Effector memory CD4-positive, alpha-beta T cell (primary cell): ENCODE measurements at places on chromosomes 11 and 22.

DNA sequence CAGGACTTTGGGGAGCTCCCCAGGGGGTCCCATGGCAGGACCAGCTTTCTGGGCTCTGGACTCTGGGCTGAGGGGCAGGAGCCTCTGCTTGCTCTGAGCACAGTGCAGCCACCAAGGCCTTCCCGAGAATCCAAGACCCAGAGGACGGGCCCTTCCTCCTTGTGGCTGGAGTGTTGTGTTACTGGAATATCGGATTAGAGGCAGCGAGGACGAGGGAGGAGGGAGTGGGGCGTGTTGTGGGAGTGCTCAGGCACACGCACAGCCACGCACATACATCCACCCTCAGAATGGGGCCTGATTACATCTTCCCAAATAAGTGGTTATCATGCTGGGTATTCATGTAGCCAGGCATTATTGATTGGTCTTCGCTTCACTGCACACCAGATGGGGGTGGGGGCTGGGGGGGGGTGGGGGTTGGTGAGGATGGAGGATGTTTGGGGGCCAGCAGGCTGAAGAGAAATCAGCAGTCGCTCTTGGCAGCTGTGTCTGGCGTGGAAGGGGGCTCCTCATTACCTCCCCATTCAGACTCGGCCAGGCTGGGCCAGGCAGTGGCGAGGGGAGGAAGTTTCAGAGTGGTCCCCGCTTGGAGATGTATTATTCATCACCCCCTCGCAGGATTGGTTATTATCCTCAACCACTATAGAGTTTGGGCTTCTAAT lies 120.9 kb downstream of the ST3GAL4 start:
- no peak for DNase-seq

- peak; percentile 94 for DNase-seq
Observed at GRCh38 chr22:40856513-40857308, at the start of the genes ST13 and XPNPEP3. Gene ST13 (minus strand): TSS chr22:40856639. CDS start chr22:40856540, 99 bp downstream. Gene XPNPEP3 (plus strand): TSS chr22:40857148. CDS start chr22:40857182, 34 bp downstream.

DNA sequence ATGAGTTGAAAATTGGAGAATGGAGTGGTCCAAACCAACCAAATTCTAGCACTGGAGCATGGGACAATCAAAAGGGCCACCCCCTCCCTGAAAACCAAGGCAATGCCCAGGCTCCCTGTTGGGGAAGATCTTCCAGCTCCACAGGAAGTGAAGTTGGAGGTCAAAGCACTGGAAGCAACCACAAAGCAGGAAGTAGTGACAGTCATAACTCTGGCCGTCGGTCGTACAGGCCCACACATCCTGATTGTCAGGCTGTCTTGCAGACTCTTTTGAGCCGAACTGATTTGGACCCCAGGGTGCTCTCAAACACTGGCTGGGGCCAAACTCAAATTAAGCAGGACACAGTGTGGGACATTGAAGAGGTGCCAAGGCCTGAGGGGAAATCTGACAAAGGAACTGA lies 80.5 kb upstream of the ADSL start:
- DNase-seq, result no peak

DNA sequence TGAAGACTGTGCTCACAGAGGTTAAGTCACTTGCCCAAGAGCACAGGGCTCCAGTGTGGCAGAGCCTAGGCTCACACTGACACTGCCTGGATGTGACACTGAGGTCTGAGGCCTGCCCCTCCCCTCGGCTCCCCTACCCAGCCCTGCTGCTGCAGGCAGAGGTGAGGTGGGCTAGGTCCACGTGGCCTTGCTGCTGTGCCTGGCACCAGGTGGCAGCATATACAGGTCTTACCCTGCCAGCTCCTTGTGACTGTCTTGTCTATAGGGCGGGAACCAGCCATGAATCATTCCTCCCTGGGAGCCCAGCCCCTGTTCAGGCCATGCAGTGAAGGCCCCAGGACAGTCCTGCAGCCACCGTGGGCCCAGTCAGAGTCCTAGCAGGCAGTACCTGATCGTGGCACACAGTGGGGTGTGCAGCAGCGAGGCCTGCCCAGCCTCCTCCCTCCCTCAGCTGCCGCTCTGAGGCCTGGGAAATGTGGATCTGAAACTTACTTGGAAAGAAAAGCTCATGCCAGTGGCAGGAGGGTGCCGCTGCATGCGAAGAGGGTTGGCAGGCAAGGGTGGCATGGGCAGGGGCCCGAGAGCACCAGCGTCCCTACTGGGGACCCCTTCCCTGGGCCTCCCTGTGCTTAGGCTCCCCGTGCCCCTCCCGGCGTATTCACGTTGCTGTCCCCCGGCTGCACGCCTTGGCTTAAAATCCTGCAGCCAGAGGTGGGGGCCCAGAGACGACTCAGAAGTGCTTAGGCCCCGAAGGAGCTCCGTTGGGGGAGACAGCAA lies 1.2 kb upstream of the CERK start:
- peak; percentile 74 for DNase-seq

- DNase-seq, result no peak
Observed at GRCh38 chr11:119362741-119363080, 16.2 kb upstream of the MFRP start.

- DNase-seq, result no peak
Observed at GRCh38 chr22:42721045-42721434, 370 bp upstream of the A4GALT start.

DNA sequence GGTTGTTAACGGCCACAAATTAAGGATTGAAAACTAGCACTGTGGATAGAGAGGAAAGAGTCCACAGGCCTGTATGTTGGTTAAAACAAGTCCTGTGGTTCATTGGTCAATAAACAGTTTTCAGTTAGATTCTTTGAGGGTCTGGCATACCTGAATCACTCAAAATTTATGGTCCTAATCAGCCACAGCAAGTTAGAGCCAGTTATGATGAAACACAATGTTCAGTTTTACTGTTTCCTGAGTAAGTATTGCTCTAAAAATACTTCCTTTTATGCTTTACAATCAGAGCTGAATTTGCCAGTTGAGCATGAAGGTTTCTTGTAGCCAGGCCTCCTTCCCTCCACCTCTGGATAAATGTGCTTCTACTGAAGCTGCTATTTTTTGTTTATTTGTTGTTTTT lies 12.9 kb upstream of the CAT start:
- DNase-seq, result no peak

DNA sequence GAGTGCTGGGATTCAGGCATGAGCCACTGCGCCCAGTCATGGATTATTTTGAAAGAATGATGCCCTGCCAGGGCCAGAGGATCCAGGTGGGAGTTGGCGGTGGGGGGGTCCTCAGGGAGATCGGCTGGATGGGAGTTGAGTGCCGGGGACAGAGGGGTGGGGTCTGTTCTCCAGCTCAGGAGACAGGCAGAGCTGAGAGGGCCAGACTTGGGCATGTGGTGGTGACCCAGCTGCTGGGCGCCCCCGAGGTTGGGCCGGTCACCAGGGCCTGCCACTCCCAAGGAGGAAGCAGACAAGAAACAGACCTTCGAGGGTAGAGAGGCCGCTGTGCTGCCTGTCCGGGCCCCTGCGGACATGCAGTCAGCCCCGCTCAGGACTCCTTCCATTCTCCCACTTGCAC lies 11.8 kb upstream of the PRODH start:
- no peak for DNase-seq

DNA sequence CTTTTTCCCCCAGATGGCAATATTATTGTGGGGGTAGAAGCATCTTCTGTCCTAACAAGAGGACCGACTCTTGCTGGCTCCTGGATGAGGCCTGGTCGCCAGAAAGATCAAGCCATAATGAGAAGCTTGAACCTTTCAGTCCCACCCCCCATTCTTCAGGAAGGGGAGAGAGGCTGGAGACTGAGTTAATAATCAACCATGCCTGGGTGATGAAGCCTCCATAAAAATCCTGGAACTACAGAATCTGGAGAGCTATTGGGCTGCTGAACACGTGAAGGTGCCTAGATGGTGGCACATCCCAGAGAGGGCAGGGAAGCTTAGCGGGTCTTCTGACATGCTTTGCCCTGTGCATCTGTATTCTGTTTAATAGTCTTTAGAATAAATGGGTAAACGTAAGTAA lies 16.3 kb downstream of the AP5B1 start:
- DNase-seq, result no peak

- peak; percentile 96 for DNase-seq
Observed at GRCh38 chr11:118928101-118928869, 2.6 kb upstream of the BCL9L start.
